ENCODE measurements at places on chromosomes 7 and 10.

- no peak for DNase-seq
These were observed 71.5 kb upstream of the FAM13C start for GRCh38 chr10:59433720-59434428.

DNA sequence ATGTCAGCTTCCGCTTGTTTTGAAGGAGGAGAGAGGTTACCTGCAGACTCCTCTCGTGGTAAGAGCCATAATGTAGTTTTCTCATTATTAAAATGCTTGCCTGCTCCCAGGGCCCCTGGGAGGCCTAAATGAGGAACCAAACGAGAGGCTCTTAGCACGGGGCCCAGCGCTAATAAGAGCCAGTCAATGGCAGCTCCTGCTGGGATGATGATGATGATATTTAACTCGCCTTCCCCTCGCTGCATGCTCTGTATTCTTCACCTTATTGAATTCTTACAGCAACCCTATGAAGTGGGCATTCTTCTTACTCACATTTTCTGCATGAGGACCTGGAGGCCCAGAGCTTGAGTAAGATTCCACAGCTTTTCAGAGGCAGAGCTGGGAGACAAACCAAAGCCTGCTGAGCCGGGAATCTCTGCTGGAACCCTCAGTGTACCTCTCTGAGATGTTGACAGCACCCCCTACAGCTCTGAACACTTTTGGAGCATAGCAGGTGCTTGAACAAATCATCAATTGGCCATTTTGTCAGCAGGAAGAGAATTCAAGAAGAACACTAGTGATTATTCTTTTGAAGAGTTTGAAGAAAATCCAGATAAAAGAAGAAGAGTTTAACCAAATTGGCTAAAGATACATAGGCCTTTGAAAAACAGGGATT, 93.1 kb upstream of the HABP2 start:
- DNase-seq: no peak

GRCh38 chr10:124032087-124032935, 61.1 kb downstream of the CHST15 start:
- no peak for DNase-seq

- no peak for DNase-seq
These were observed 9.0 kb upstream of the CFTR start for GRCh38 chr7:117470777-117471176.

DNA sequence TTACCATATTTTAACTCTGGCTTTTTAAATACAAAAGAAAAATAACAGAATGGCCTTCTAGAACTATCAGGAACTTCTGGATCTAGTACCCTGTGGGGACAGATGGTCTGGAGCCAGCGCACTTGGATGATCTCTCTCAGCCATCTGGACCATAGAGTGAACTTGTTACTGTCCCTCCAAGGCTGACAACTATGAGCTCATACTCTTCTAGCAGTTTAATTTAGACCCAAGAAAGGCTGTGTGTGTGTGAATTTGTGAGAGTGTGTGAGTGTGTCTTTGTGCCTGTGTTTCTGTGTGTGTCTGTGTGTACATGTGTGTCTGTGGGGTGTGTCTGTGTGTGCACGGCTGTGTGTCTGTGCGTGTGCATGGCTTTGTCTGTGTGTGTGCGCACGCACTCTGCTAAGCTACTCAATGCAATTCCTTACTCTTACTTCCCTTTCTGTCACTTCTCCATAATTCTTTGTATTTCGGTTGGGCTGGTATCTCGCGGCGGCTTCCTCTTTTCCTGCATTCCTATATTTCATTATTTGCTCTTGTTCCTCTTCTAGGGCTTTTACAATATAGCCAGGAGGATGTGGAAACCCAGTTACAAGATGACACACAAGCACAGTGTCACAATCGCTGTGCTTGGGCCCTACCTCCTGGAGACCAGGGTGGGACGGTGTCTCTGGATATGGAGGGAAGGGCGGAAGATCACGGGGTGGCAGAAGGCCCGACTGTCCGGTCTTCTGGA, 51.9 kb downstream of the IKZF1 start:
- DNase-seq: no peak
